ENCODE measurements at places on chromosomes 2 and 18.

GRCh38 chr2:54838585-54839035, 115.1 kb downstream of the EML6 start:
- DNase-seq = peak; percentile 17

DNA sequence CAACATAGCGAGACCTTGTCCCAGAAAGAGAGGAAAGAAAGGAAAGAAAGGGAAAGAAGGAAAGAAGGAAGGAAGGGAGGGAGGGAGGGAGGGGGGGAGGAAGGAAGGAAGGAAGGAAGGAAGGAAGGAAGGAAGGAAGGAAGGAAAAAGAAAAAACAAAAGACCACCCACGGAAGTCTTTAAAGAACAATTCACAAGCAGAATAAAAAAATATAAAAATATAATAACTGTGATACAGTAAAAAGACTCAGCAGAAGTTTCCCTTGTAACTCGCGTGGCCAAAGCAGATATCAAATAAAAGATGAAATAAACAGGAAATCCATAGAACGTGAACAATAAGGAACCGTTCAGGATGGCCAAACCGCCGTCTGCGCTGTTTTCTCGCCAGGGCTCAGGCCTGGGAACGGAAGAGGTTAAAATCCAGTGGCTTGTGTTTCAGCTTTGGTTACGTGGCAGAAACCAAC, 1.2 kb upstream of the SLC1A4 start:
- no peak for DNase-seq

GRCh38 chr18:12304351-12305210, 3.5 kb upstream of the TUBB6 start:
- no peak for DNase-seq

DNA sequence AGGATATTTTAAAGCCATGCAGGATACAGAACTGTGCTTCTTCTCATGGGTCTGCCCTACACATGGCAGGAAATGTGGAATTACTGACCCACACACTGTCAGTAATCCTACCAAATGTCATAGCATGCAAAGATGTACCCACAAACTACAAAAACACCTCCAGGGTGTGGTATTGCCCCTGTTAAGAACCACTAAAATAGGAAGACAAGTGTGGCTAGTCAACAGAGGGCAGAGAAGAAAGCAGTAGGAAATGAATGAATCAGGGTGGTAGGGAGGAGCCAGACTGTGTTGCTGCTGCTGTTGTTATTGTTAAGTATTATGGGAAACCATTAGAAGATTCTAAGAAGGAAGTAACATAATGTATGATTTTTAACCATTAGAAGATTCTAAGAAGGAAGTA, 556.7 kb upstream of the ACVR2A start:
- no peak for DNase-seq

- no peak for DNase-seq
These were observed 1.9 kb downstream of the ANKRD23 start for GRCh38 chr2:96841701-96842495.

GRCh38 chr2:20062615-20063545, 11.5 kb upstream of the LAPTM4A start:
- no peak for DNase-seq

- no peak for DNase-seq
These were observed 263.5 kb upstream of the PXDN start for GRCh38 chr2:2007551-2008501.

GRCh38 chr18:46046126-46046525, 25.9 kb downstream of the PSTPIP2 start:
- no peak for DNase-seq

GRCh38 chr2:150663143-150663542, 175.7 kb upstream of the RND3 start:
- DNase-seq = no peak

DNA sequence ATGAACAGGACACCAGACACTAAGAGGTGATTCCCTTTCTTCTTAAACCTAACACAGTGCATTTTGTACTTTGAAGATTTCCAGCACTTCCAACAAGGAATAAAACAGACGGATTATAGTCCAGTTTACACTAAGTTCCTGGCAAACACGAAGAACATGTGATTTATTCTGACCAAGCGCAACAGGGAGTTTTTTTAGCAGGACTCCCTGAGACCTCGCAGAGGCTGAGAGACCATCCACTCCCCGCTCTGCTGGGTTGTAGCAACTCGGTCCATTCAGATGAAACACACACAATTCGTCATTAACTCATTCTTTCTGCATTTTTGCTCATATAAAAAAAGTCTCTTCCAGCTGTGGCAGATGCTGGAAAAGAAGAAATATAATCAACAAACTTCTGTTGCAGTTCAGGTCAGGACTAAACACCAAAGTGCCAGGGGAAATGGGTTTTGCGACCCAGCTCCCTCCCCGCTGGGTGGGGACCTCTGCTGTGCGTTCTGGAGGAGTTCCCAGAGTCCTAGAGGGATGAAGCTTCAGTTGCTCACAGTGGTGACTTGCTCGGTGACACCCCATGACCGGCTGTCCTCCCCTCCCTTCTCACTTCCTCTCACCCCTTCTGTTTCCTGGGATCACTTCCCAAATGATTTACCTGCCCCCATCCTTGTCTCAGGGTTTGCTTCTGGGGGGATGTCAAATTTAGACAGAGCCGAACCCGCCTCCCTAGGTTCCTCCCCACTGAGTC, 52.5 kb downstream of the KCNF1 start:
- DNase-seq = no peak

DNA sequence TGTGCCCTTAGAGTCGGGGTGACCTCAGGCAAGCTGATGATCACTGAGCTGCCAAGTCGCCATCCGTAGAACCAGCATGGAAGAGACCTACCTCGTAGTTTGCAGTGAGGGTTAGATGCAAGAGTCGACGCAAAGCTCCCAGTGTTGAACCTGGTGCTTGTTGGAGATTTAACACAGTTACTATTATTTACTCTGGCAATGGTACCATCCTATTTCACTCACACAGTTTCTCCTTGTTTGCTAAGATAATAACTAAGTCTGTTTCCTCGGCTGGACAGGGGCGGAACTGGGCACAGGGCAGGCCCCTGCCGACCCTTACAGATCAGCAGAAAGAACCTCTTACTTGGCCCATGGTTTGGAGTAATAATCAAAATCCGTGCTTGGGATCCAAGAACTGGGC, 85.5 kb downstream of the ACAA2 start:
- no peak for DNase-seq

GRCh38 chr18:77572537-77572936, 322.9 kb downstream of the GALR1 start:
- DNase-seq = no peak

- no peak for DNase-seq
These were observed 165.6 kb upstream of the VRK2 start for GRCh38 chr2:57880967-57881366.

Data from stimulated activated CD4-positive, alpha-beta T cell treated with anti-CD3 and anti-CD28 coated beads, TNF-alpha, amount 100 ng/mL, for 48 hours (primary cell).